Glutamatergic neuron (in vitro differentiated cells): ENCODE measurements at places on chromosomes 7 and 10. TPM values are rescaled to one million over a fixed set of nuclear protein-coding genes. Genes with fewer than 3 reads are reported as not detected.

Gene TMEM139
- total RNA-seq = not detected

Gene TMEM236
- 0.07 TPM for total RNA-seq

Gene ELOVL3
- not detected for total RNA-seq

Gene BNIP3
- total RNA-seq = 56.4 TPM

Gene CASD1
- 117 TPM for total RNA-seq

- no peaks in the 10 kb centered on the region for H3K36me3 ChIP-seq
- H3K4me1 ChIP-seq = peaks cover 6% of the 10 kb centered on the region
- H3K27ac ChIP-seq = no peak overlapping the region
- no peaks in the 10 kb centered on the region for H3K27me3 ChIP-seq
- DNase-seq = no peak
Measured at GRCh38 chr10:24311888-24312287, 103.0 kb downstream of the KIAA1217 start.
